ENCODE measurements at places on chromosomes 6 and 20. TPM values are rescaled to one million over a fixed set of nuclear protein-coding genes. Genes with fewer than 3 reads are reported as not detected.

Gene TGM3
- total RNA-seq, result not detected

Gene CDKN1A
- 171 TPM for total RNA-seq

Gene SCUBE3
- total RNA-seq, result 21.1 TPM

Gene RBPJL
- not detected for total RNA-seq

Gene GHRH
- total RNA-seq, result not detected

Gene IRF4
- not detected for total RNA-seq

Gene SIRPD
- total RNA-seq, result not detected

- no peak for DNase-seq
Measured at GRCh38 chr6:7390226-7390878, 744 bp downstream of the RIOK1 start.

DNA sequence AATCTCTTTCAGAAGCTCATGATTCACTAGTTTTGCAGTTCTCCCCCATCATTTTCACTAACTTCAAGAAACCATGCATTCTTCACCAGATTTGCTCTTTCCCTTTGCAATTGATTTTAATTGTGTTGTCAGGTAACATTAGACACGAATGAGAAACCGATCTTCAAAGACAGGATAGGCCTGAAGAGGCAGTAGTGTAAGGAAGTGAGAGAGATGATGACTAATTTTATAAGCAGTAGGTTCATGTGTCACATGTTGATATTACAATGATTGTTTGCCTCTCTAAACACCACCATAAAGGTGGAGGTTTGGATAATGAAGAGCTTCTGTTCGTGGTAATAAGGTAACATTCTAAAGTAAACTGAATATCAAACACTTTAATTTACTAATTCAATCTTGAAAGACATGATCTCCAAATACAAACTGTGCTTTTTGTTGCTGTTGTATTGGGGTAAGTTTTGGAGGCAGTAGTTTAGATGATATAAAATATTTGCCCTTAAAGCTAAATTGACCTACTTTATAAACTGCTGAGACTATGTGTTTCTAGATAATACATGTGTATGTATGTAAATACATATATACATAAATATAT is 207.2 kb downstream of the PHACTR1 start:
- no peaks in the 10 kb centered on the region for H3K27me3 ChIP-seq
- no peaks in the 10 kb centered on the region for H3K36me3 ChIP-seq
- no peaks in the 10 kb centered on the region for H3K4me1 ChIP-seq
- no peak overlapping the region for H3K4me3 ChIP-seq
- no peak for DNase-seq

GRCh38 chr6:39225946-39226437 is 3.3 kb downstream of the KCNK5 start:
- no peaks in the 10 kb centered on the region for H3K4me1 ChIP-seq
- no peaks in the 10 kb centered on the region for H3K36me3 ChIP-seq
- peaks cover 26% of the 10 kb centered on the region for H3K27me3 ChIP-seq
- no peak for DNase-seq
- no peak overlapping the region for H3K27ac ChIP-seq

DNA sequence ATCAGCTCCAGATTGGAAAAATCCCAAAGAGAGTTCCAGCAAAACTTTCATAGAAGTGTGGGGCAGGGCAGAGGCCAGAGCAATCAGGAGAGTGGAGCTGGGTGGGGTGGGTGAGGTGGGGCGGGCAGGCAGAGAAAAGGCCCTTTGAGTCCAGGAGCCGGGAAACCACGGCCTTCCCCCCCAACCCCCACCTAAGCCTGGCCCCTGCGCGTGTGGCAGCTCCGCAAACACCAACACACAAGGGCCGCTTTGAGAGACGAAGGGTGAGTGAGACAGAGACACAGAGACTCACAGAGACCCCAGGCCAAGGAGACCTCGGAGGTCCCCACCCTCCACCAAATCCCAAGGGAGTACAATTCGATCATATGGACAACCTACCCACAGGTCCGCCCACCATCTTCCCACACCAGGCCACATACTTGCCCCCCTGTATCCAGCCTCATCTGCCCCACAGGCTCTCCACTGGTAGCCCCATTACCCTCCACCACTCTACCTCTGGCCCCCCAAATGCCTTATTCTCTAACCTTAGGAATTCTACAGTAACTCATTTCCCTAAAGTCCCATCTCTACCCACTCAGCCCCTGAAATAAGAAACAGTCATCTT is 1.7 kb downstream of the COL11A2 start:
- peaks cover 2% of the 10 kb centered on the region for H3K4me1 ChIP-seq
- peaks cover 17% of the 10 kb centered on the region for H3K36me3 ChIP-seq
- H3K27me3 ChIP-seq, result peaks cover 55% of the 10 kb centered on the region
- H3K4me3 ChIP-seq, result no peak overlapping the region

GRCh38 chr6:166927935-166928643 is 28.3 kb downstream of the RNASET2 start:
- H3K36me3 ChIP-seq, result no peaks in the 10 kb centered on the region
- H3K4me3 ChIP-seq, result no peak overlapping the region
- no peaks in the 10 kb centered on the region for H3K4me1 ChIP-seq
- no peak for DNase-seq
- H3K27me3 ChIP-seq, result no peaks in the 10 kb centered on the region

DNA sequence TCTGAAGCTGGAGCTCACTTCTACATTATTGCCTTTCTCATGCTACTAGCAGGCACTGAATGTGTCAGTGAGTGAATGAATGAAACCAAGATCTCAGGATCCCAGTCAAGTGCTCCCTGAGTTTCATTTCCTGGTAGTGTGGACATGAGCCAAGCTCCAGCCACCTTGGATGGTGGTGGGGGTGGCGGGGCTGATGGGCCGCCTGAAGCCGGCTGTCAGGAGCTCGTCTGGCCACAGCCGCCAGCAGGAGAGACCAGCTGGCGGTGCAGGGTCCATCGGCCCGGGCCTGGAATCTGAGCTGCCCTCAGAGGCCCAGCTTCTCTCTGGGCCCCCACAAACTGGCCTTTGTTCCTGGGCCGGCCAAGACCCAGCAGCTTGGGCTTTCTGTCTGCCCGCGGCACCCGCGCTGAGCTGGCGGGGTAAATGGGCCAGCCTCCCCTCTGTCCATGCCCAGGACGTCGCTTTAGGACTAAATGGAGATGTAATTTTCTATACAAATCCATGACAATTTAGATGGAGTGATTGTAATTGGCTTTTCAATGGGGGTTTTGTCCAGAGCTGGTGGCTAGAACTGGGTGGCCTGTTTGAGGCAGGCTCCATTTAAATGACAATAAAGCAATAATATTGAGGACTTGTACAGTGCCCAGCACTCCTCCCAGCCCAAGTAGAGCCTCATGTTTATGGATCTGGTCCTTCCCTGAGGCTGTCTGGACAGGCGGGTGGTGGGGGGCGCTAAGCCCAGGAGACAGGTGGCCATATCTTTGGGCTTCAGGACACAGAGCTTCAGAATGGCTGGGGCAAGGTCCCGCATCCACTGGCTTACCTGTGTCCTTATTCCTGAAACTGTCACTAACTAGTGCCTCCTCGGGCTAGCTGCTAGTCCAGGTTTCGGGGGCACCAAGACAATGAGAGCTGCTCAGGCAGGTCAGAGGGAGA is 43.5 kb downstream of the NOL4L start:
- H3K27ac ChIP-seq, result no peak overlapping the region
- H3K4me3 ChIP-seq, result no peak overlapping the region
- H3K36me3 ChIP-seq, result no peaks in the 10 kb centered on the region
- peaks cover 20% of the 10 kb centered on the region for H3K27me3 ChIP-seq
- peaks cover 4% of the 10 kb centered on the region for H3K4me1 ChIP-seq

- H3K4me3 ChIP-seq, result peak overlapping the region; percentile 18
- H3K4me1 ChIP-seq, result peaks cover 7% of the 10 kb centered on the region
- H3K27ac ChIP-seq, result peak overlapping the region; percentile 63
- H3K27me3 ChIP-seq, result no peaks in the 10 kb centered on the region
- DNase-seq, result peak; percentile 95
Measured at GRCh38 chr6:4732691-4733315, 43.4 kb upstream of the CDYL start.

- no peaks in the 10 kb centered on the region for H3K27me3 ChIP-seq
- H3K4me3 ChIP-seq, result no peak overlapping the region
- peak; percentile 67 for DNase-seq
- peaks cover 23% of the 10 kb centered on the region for H3K36me3 ChIP-seq
Measured at GRCh38 chr6:157867155-157867559, 44.1 kb downstream of the SNX9 start.

DNA sequence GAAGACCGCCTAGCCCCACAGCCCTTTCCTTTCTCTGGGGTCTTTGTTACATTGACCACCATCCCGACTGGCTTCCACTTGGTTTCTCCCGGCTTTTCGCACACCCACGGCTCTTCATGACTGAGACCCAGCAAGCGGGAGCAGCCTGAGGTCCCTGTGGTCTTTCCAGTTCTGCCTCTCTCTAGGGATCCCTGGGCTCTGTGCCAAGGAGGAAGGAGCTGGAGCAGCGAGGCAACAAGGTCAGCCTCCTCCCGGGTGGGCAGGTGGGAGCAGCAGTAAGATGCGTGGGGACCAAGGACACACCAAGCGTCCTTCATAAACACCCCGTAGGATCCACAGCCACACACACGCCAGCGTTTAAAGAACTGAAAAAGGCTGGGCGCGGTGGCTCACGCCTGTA is 29.6 kb upstream of the MRGBP start:
- DNase-seq, result no peak
- H3K36me3 ChIP-seq, result no peaks in the 10 kb centered on the region
- peaks cover 6% of the 10 kb centered on the region for H3K4me1 ChIP-seq
- H3K27ac ChIP-seq, result no peak overlapping the region
- no peak overlapping the region for H3K4me3 ChIP-seq

GRCh38 chr20:35616465-35617396 is 1.1 kb downstream of the SPAG4 start:
- H3K27ac ChIP-seq, result peak overlapping the region; percentile 53
- H3K36me3 ChIP-seq, result peaks cover 5% of the 10 kb centered on the region
- H3K27me3 ChIP-seq, result no peaks in the 10 kb centered on the region
- H3K4me1 ChIP-seq, result peaks cover 13% of the 10 kb centered on the region

GRCh38 chr6:134873500-134874388 is 76.2 kb downstream of the ALDH8A1 start:
- no peaks in the 10 kb centered on the region for H3K36me3 ChIP-seq
- H3K4me3 ChIP-seq, result no peak overlapping the region
- peaks cover 3% of the 10 kb centered on the region for H3K4me1 ChIP-seq
- DNase-seq, result no peak
- no peak overlapping the region for H3K27ac ChIP-seq

GRCh38 chr6:104187616-104188015 is 672.1 kb downstream of the HACE1 start:
- no peaks in the 10 kb centered on the region for H3K36me3 ChIP-seq
- H3K4me1 ChIP-seq, result no peaks in the 10 kb centered on the region
- H3K4me3 ChIP-seq, result no peak overlapping the region
- H3K27me3 ChIP-seq, result no peaks in the 10 kb centered on the region
- no peak overlapping the region for H3K27ac ChIP-seq

- H3K27ac ChIP-seq, result no peak overlapping the region
- H3K27me3 ChIP-seq, result no peaks in the 10 kb centered on the region
- DNase-seq, result no peak
- H3K4me3 ChIP-seq, result no peak overlapping the region
Measured at GRCh38 chr20:44632103-44632752, 19.3 kb downstream of the ADA start.

GRCh38 chr20:64144144-64144912 is 19.9 kb upstream of the MYT1 start:
- DNase-seq, result no peak
- no peaks in the 10 kb centered on the region for H3K36me3 ChIP-seq
- H3K4me1 ChIP-seq, result no peaks in the 10 kb centered on the region
- H3K27me3 ChIP-seq, result peaks cover 22% of the 10 kb centered on the region
- no peak overlapping the region for H3K4me3 ChIP-seq

DNA sequence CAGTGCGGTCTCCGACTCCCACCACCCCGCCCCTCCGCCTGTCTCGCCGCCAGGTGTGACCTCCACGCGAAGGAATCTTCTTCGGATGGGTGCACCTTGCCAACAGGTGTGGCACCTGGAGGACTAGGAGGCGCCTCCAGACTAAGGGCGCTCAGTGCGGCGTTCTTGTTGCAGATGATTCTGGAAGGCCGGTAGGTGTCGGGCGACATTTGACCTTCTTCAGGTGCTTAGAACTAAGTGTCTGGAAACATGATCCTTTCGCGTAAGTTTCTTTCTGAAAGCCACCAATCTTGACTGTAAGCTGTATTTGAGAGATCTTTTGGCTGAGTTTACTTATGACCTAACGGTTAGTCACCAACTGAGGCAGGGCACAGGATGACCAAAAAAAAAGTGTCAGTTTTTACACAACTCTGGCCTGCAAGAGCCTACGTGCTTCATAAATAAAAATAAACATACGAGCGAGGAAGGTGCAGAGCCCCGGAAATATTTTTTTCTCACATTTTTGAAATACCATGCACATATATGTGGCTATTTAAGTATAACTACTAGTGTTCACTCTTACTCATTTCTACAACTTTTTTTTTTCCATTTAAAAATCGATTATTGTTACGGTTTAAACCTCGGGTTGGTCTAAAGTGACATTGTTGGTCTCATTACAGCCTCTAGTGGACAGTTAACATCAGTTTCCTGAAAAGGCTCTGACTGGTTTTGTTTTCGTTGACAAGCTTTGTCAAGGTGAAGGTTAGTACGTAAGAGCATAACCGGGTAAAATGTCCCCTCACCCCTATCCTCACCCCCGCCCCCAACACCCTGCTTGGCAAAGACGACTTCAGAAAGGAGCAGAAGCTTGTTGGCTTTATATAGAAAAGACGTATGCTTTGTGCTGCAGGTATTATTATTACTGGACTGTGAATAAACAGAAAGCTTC is 1.6 kb upstream of the ATXN1 start:
- peak overlapping the region; percentile 89 for H3K27ac ChIP-seq
- peak overlapping the region; percentile 91 for H3K4me3 ChIP-seq
- no peaks in the 10 kb centered on the region for H3K27me3 ChIP-seq
- DNase-seq, result peak; percentile 97
- peaks cover 13% of the 10 kb centered on the region for H3K4me1 ChIP-seq

All from IMR-90 (cell line).